ENCODE measurements at places on chromosomes 6 and 20.
A peak's percentile ranks its signal among the peaks of the same experiment; 100 is the strongest.

- peak; percentile 41 for DNase-seq
Measured at GRCh38 chr6:36615018-36615761, 21.0 kb downstream of the SRSF3 start.

- no peak for DNase-seq
Measured at GRCh38 chr6:447381-448165, 56.0 kb downstream of the IRF4 start.

DNA sequence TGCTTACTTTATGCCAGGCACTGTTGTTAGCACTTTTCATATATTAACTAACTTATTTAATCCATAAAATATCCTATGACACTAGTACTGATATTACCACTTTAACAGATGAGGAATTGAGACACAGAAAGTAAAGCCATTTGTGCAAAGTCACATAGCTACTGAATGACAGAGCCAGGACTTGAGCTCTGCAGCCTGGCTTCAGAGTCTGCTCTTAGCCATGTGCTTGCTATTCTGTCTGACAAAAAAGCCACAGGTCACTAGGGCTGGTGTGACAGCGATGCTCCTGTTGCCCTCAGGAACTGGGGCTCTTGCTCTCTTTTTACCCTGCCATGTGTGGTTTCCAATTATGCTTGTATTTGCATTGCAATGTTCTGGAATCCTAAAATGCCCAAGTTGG, 44.7 kb upstream of the RNF8 start:
- no peak for DNase-seq

DNA sequence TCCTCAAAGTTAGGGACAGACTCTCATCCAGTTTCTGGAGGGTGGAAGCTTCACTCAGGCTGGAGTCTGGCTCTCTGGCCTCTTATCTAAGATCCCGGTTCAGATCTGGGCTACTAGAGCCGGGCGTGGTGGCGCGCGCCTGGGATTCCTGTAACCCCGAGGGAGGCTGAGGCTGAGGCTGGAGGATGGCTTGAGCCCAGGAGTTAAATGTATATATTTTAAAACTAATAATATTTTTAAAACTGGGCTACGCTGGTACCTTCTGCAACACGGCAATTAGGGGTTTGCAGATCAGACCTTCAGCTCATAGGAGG, 710 bp upstream of the ZNF343 start:
- no peak for DNase-seq

DNA sequence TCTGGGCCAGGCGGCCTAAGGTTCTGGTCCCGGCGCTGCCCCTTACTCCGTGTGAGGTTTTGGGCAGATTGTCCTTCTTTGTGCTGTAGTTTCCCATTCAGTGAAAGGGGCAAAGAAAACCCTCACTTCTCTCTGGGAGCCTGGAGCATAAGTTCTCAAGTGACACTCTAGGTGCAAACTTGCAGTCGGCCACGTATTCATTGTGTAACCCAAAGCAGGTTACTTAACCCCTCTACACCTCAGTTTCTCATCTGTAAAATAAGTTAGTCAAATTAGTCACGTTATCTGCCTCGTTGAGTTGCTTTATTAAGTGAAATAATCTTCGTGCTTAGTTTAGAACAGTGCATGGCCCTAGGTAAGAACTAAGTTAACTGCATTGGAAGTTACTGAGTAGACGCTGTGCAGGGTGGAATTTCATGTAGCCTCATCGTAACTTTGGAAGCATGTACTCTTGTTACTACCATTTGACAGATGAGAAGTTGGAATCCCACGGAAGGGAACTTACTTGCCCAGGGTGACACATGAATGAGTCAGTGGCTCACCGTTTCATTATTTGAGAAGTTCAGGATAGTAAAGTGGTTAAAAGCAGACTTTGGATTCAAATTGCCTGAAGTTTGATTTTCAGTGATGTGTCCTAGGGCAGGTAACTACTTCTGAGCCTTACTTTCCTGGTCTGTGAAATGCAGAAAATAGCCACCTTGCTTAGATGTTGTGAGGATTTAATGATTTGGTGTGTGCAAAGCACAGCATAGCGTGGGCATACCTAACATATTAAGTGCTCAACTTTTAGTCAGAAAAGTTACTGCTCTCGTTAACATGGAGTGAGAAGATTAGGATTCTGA, 556 bp upstream of the MROH8 start:
- peak; percentile 78 for DNase-seq
